Activated T-helper 1 cell treated with anti-CD3 and anti-CD28 coated beads, Interleukin-12 subunit alpha, Interleukin-12 subunit beta, Interleukin-2, Interleukin-4 antibody, amounts not matched to agents 30 ng/mL and 10 ng/mL and 1 ng/mL, durations not matched to agents 14 hours and 24 hours and 36 hours (primary cell): ENCODE measurements at places on chromosomes 2 and 18.

DNA sequence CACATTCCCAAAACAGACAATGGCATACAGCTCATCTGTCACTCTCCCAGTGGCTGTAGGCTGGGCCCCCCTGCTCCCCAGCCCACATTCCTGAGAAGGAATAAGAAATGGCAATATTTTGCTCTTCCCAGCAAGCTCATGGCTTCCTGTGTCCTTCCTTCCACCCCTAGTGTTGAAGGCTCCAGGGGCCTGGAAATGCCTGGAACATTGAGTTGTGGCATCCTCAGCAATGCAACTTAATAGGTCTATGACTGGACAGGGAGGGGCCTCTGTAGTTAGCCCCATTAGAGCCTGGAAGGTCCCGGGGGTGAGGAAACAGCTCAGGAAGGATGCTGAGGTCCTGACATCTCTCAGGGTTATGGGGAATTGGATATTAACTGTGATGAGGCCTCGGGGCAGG is 3.3 kb downstream of the KIF3C start:
- no peak overlapping the region for H3K27ac ChIP-seq
- DNase-seq, result no peak
- no peaks in the 10 kb centered on the region for H3K27me3 ChIP-seq
- H3K36me3 ChIP-seq, result no peaks in the 10 kb centered on the region

DNA sequence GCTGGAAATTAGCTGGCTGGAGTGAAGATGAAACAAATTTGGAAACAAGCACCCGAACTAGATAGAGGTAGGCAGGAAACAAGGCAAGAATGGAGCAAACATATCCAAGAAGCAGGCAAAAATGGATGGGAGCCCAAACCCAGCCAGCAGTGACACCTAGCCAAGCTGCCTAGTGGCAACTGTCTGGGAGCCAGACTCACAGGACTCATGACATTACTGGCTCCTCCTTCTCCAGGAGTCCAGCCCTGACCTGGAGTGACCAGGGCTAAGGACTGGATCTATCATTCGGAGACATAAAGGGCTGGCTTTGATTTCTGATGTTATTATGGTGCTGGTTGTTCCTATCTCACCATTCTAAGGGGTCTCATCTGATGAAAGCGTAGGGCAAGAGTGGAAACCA is 21.3 kb upstream of the ALK start:
- no peak overlapping the region for H3K27ac ChIP-seq
- H3K4me3 ChIP-seq, result no peak overlapping the region
- no peak for DNase-seq
- H3K36me3 ChIP-seq, result no peaks in the 10 kb centered on the region
- peaks cover under 1% of the 10 kb centered on the region for H3K27me3 ChIP-seq
- H3K4me1 ChIP-seq, result no peaks in the 10 kb centered on the region

GRCh38 chr2:233832869-233833311 is 21.4 kb downstream of the HJURP start:
- H3K4me1 ChIP-seq, result peaks cover 9% of the 10 kb centered on the region
- H3K4me3 ChIP-seq, result no peak overlapping the region
- H3K36me3 ChIP-seq, result peaks cover 29% of the 10 kb centered on the region
- H3K27ac ChIP-seq, result no peak overlapping the region

GRCh38 chr2:205041472-205042130 is 496.3 kb downstream of the PARD3B start:
- H3K27ac ChIP-seq, result no peak overlapping the region
- H3K4me1 ChIP-seq, result no peaks in the 10 kb centered on the region
- peaks cover 4% of the 10 kb centered on the region for H3K27me3 ChIP-seq
- no peak overlapping the region for H3K4me3 ChIP-seq
- no peak for DNase-seq

GRCh38 chr2:98296440-98296839 is 49.8 kb upstream of the CNGA3 start:
- no peak overlapping the region for H3K27ac ChIP-seq
- H3K4me3 ChIP-seq, result no peak overlapping the region
- H3K4me1 ChIP-seq, result no peaks in the 10 kb centered on the region
- no peak for DNase-seq
- peaks cover 12% of the 10 kb centered on the region for H3K27me3 ChIP-seq

DNA sequence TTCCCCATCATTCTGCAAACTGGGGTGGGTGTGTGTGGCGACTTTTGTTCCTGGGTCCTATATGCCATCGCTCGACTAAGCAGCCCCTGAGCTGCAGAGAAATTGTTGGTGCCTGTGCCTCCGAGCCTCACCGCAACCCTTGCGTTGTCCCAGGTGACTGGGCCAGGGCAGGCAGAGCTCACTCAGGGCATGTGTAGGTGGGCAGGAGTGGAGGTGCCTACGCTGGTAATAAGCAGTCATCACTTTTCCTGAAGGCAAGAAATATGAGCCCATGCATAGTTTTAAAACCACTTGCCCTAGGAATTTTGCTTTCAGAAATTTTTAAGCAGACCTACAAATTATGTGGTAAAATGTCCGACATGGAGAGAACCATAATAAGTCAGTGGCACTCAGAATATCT is 197.8 kb downstream of the SMAD7 start:
- H3K4me1 ChIP-seq, result peaks cover 5% of the 10 kb centered on the region
- no peak overlapping the region for H3K4me3 ChIP-seq

DNA sequence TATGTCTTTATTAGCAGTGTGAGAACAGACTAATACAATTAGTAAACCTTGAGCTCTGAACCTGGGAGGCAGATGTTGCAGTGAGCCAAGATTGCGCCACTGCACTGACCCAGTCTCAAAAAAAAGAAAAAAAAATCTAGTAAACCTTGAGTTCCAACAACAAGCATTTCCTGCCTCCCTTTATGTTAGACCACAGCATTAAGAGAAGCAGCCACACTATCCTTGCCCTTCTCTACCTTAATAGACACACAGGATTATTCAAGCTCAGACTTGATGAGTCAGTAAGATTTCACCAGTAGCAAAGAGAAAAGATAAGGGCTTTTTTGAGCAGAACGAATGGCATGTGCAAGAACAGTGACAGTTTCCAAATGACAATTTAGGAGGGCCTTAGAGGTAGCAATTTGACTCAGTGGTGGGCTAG is 18.0 kb upstream of the GLS start:
- no peak for DNase-seq
- H3K36me3 ChIP-seq, result no peaks in the 10 kb centered on the region
- peaks cover 9% of the 10 kb centered on the region for H3K4me1 ChIP-seq
- no peak overlapping the region for H3K4me3 ChIP-seq
- no peak overlapping the region for H3K27ac ChIP-seq

GRCh38 chr2:138271467-138271866 is 230.1 kb upstream of the SPOPL start:
- H3K27me3 ChIP-seq, result no peaks in the 10 kb centered on the region
- no peak overlapping the region for H3K27ac ChIP-seq
- H3K36me3 ChIP-seq, result no peaks in the 10 kb centered on the region
- DNase-seq, result no peak
- H3K4me3 ChIP-seq, result no peak overlapping the region

DNA sequence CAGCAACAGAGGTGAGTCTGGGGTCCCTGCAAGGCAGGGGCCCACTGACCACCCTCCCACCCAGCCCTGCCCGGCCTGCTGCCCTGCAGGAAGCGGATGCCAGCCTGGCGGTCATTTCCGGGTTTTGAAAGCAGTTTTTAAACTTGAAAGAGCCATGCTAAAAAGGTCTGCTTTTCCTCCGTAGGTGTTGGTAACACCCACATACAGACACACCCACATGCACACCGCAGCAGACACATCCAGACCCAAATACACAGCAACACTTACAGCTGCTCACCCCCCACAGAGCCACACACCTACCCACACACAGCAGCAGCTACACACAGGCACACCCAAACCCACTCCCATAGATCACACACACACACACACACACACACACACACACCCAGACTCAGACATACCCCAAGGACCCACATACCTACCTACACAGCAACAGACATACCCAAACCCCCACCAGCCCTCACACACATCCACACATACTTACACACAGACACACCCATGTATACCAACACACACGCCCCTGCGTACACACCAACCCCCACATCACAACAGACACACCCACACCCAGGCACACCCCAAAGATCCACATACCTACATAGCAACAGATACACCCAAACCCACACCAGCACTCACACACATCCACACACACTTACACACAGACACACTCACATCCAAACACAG is 7.6 kb downstream of the ZFP36L2 start:
- peaks cover 28% of the 10 kb centered on the region for H3K36me3 ChIP-seq
- H3K27me3 ChIP-seq, result no peaks in the 10 kb centered on the region
- H3K4me1 ChIP-seq, result peaks cover 48% of the 10 kb centered on the region

DNA sequence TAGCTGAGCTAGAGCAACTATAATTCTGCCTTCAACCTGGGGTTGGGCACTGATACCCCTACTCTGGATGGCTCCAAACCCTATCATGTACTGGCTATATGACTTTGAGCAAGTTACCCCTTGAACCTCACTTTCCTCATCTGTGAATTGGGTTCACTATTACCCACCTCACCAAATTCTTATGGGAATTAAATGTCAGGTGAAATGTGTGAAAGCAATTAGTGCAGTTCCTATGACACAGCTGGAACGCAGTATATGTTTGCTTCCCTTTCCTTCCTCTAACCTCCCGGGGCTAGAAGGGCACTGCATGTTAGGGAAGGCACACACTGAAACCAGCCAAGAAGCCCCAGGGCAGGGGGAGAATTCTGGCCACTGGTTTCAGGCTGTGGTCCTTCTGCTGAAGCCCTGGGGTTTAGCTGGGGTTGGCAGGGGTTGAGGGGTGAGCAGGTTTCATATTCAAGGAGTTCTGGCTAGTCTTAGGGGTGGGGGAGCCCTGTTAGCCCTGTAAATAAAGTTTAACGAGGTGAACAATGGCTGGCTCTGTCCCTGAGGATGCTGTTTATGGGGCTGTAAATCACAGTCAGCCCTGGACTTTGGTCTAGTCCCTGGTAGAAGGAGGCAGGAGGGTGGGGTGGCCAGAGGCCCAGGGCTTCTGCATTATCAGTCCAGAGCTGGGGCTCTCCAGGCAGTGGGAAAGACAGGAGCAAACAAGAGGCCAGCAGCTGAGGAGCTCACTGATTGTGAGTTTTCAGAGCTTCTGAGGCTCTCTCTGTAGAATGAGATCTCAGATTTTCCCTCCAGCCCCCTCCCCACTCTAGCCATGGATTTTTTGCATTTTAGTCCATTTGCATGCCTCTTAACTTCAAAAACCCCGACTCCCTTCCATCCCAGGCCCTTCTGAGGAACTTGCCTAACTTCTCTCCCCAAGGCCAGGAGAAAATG is 8.0 kb downstream of the PKDCC start:
- H3K27ac ChIP-seq, result no peak overlapping the region
- H3K4me1 ChIP-seq, result no peaks in the 10 kb centered on the region
- H3K4me3 ChIP-seq, result no peak overlapping the region
- no peaks in the 10 kb centered on the region for H3K36me3 ChIP-seq

DNA sequence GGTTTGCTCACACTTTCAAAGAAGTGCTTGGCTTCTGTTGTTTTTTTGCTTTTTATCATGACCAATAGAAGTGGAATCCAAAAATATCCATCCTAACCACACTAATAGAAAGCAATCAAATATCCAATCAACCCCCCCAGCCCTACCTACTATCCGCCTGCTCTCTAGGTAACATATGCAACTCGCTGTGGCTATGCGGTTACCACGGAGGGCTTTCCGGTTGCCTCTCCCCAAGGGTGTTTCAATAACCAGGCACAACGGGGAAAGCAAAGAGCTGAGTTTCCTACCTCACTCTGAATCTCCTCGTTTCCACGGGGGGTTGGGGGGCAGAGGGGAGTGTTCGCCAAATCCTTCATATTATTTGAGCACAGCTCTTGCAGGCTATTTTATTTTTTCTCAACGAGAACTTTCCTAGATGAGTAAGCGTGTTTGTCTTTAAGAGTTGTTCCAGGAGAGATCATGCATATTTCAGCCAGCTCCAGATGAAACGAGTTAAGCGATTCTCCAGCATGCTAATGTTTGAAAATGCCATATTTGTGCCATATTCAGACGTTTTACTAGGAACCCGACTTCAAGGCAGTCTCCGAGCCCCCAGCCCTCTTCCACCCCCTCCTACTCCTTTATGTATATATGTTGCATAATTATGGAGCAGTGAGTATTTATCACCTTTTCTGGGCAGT is 30.3 kb downstream of the PAX3 start:
- H3K36me3 ChIP-seq, result no peaks in the 10 kb centered on the region
- H3K4me3 ChIP-seq, result no peak overlapping the region
- no peak for DNase-seq
- no peak overlapping the region for H3K27ac ChIP-seq
- peaks cover 2% of the 10 kb centered on the region for H3K27me3 ChIP-seq

DNA sequence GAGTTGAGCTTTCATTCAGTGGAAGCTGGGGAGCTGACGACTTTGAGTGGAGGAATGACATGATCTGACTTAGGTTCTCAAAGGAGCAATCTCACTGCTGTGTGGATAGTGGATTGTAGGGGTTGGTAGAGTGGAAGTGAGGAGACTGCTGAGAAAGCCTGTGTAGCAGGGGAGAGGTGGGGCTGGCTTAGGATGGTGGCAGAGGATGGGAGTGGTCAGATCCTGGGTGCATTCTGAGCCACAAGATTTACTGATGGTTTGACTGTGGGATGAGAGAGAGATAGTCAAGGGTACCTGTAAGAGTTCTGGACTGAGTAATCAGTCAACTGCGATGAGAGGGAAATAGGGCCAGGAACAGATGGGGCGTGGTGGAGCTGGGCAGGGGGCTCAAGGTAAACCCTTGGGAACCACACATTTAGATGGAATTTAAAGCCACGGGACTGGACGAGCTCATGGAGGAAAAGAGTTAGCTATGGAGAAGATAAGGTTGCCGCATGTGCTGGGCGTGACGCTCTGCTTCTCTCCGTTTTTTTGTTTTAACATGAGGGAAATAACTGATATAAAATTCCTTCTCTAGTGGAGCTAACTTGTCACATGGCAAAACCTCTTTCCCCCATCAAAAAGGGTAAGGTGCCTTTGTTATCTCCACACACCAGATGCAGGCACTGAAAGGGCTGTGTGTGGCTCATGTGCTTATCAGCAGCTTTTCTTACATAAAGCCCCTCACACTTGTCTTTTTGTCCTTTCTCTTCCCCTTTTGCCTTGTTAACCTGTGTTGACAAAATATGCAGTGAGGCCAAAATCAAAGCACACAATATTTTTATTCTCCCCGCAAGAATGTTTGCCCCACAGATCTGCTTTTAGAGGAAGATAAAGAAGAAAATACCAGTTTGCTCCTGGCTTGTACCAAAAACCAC is 379.8 kb downstream of the TSN start:
- H3K36me3 ChIP-seq, result no peaks in the 10 kb centered on the region
- H3K27me3 ChIP-seq, result no peaks in the 10 kb centered on the region
- no peak overlapping the region for H3K4me3 ChIP-seq
- H3K4me1 ChIP-seq, result no peaks in the 10 kb centered on the region
- DNase-seq, result no peak

DNA sequence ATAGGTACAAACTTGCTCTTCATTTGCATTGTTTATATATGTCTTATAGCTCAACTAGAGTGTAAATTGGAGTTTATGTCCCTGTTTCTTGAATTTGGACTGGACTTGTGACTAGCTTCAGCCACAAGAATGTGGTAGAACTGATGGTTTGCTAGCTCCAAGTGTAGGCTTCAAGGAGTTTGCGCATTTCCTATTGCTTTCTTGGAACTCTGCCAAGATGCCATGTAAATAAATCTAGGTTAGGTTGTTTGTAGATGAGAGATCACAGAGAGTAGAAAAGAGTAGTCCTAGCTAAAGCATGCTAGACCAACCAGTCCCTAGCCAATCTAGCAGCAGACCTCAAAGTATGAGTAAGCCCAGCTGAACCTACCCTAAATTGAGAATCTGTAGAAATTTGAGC is 183.0 kb upstream of the CYP26B1 start:
- H3K27ac ChIP-seq, result no peak overlapping the region
- H3K36me3 ChIP-seq, result no peaks in the 10 kb centered on the region
- no peaks in the 10 kb centered on the region for H3K27me3 ChIP-seq
- H3K4me1 ChIP-seq, result no peaks in the 10 kb centered on the region
- no peak for DNase-seq
